Ovary (tissue), 10 donors: ENCODE measurements at places on chromosomes 2 and 18. TPM values are rescaled to one million over a fixed set of nuclear protein-coding genes. Genes with fewer than 3 reads are reported as not detected.

Gene SIX3
- total RNA-seq: not detected

Gene ERCC3
- 36.1 TPM for total RNA-seq

Gene RALBP1
- total RNA-seq: 24.7 TPM

Gene KIF1A
- total RNA-seq: 1.2 TPM

GRCh38 chr2:196130039-196130825 is 41.1 kb downstream of the STK17B start:
- no peak overlapping the region for H3K4me3 ChIP-seq
- H3K27ac ChIP-seq: no peak overlapping the region
- H3K4me1 ChIP-seq: no peaks in the 10 kb centered on the region
- H3K36me3 ChIP-seq: no peaks in the 10 kb centered on the region
- no peaks in the 10 kb centered on the region for H3K27me3 ChIP-seq

DNA sequence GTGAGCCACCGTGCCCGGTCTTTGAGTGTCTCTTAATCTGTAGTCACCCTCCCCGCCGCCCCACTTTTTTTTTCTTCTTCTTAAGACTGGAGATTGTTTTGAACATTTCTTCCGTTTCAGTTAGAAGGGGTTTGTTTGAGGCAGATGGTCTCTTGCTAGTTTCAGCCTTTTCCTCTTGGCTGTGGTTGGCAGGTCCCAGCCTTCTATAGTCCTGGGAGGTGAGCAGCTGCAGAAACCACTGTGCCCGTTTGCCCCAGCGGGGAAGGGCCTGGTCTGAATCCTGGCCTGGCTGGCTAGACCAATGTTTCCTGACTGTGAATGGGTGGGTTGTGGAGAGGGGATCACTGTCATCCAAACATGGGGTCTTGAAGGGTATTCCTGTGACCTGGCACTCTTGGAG is 30.1 kb upstream of the MCFD2 start:
- H3K4me1 ChIP-seq: peaks cover 2% of the 10 kb centered on the region
- no peak for DNase-seq
- no peak overlapping the region for H3K4me3 ChIP-seq

- H3K4me1 ChIP-seq: peaks cover 2% of the 10 kb centered on the region
- no peaks in the 10 kb centered on the region for H3K36me3 ChIP-seq
- no peak overlapping the region for H3K4me3 ChIP-seq
- no peak overlapping the region for H3K27ac ChIP-seq
Measured at GRCh38 chr2:53994818-53995808, 24.3 kb upstream of the PSME4 start.

DNA sequence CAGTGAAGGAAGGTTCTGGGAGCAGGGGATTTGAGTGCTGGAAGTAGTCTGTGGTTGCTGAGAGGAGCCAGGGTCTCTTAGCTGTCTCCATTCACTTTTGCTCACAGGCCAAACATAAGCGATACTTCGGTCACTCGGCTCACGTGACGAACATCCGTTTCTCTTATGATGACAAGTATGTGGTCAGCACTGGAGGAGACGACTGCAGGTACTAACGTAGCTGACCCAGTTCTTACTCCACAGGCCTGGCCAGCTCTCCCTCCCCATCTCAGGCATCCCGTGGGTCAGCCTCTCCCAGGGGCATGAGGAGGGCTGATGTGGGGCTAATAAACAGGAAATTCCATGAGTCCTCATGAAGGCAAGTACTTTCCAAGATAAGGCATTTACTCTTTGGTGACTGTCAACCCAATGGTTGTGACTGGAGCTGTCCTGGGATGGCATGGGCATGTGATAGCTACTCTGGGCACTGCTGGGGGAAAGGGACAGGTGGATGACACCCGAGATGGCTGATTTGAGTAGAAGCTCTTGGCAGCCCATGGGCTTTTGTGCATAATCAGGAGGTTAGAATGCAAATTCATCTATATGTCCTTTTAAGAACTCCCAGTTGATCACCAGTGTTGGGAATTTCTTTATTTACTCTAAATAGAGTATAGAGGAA is 81.6 kb downstream of the RTN4 start:
- no peak for DNase-seq
- H3K4me1 ChIP-seq: no peaks in the 10 kb centered on the region
- no peaks in the 10 kb centered on the region for H3K27me3 ChIP-seq
- no peak overlapping the region for H3K27ac ChIP-seq
- no peak overlapping the region for H3K4me3 ChIP-seq

DNA sequence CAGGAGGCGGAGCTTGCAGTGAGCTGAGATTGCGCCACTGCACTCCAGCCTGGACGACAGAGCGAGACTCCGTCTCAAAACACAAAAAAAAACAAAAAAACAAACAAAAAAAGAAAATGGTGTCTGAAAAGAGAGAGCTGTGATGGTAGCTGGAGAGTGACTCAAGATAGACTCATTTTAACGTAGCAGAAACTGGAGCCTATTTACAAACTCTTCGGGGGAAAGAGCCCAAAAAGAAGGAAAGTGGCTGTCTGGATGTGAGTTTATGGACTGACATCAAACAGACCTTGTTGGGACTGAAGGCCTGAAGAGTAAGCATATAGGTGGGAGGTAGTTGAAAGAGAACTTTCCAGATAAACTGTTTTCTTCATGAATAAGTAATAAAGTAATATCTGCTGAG is 51.8 kb downstream of the LIMS1 start:
- H3K4me3 ChIP-seq: no peak overlapping the region
- H3K4me1 ChIP-seq: peaks cover 9% of the 10 kb centered on the region
- H3K27ac ChIP-seq: no peak overlapping the region
- no peaks in the 10 kb centered on the region for H3K27me3 ChIP-seq

- H3K27ac ChIP-seq: no peak overlapping the region
- H3K4me1 ChIP-seq: no peaks in the 10 kb centered on the region
- no peak overlapping the region for H3K4me3 ChIP-seq
- H3K36me3 ChIP-seq: no peaks in the 10 kb centered on the region
- DNase-seq: no peak
- no peaks in the 10 kb centered on the region for H3K27me3 ChIP-seq
Measured at GRCh38 chr2:54652540-54652939, 70.9 kb upstream of the EML6 start.

GRCh38 chr2:161238560-161239325 is 69.5 kb upstream of the PSMD14 start:
- no peak overlapping the region for H3K27ac ChIP-seq
- no peaks in the 10 kb centered on the region for H3K36me3 ChIP-seq
- no peaks in the 10 kb centered on the region for H3K27me3 ChIP-seq

GRCh38 chr2:4900861-4901770 is 791.1 kb upstream of the SOX11 start:
- no peaks in the 10 kb centered on the region for H3K4me1 ChIP-seq
- H3K27me3 ChIP-seq: no peaks in the 10 kb centered on the region
- H3K4me3 ChIP-seq: no peak overlapping the region
- no peak for DNase-seq
- H3K27ac ChIP-seq: no peak overlapping the region
- H3K36me3 ChIP-seq: no peaks in the 10 kb centered on the region

DNA sequence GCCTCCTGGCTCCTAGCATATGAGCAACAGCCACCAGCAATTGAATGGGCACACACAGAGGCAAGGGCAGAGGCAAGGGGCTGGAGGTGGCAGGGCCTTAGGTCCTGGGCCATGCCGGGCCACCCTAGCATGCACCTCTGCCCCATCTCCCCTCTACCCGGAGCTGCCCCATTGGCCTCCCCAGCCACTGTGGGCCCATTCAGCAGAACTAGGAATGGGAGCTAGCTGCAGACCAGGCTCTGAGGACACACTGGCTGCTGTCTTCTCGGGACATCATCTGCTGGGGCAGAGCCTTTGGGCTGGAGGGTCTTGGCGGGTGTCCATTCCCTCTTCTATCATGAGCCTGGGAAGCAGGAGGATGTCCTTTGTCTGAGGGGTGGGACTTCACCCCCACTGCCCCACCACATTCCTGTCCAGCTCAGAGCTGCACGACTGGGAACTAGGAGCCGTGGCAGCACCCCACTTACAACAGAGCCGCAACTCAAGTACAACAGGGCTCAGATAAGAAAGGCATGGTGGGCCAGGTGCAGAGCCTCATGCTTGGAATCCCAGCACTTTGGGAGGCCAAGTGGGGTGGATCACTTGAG is 800 bp downstream of the VIL1 start:
- DNase-seq: no peak
- no peaks in the 10 kb centered on the region for H3K4me1 ChIP-seq
- H3K27ac ChIP-seq: no peak overlapping the region
- no peak overlapping the region for H3K4me3 ChIP-seq

DNA sequence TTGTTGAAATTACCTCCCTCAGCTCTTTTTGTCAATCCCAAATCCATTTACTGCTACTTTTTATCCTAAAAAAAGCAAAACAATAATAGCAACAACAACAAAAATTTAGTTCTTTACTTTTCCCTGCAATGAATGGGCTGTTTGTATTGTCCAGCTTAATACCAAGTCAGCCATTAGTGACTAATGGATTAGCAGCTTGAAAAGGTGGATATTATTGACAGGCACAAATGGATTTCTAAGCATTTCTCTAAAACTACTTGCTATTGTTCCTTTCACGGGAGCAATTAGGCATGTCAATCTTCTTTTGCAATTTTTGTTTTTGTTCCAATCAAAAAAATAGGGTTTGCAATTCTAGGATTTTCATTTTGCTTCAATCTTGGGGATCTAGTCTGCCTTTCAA is 32.1 kb upstream of the SPAG16 start:
- no peaks in the 10 kb centered on the region for H3K36me3 ChIP-seq
- H3K4me3 ChIP-seq: no peak overlapping the region
- H3K27ac ChIP-seq: no peak overlapping the region
- DNase-seq: no peak
- H3K4me1 ChIP-seq: no peaks in the 10 kb centered on the region
- no peaks in the 10 kb centered on the region for H3K27me3 ChIP-seq

DNA sequence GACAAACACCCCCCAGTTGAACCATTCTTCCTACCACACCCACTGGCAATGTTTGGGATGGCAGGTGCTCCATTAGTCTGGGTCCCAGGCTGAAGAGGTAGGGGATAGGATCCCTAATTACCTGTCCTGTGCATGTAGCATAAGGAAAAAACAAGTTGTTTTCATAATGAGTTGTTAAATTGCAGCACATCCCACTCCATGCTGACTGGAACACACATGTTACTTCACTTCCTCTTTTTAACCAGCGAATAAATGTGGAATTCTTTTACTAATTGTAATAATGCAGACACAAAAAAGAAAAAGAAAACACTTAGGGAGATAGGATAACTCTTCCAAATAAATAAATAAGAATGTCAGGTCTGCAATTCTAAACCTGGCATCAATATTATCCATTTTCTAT is 11.8 kb upstream of the CBLN2 start:
- no peak for DNase-seq
- no peaks in the 10 kb centered on the region for H3K36me3 ChIP-seq
- no peak overlapping the region for H3K27ac ChIP-seq
- no peaks in the 10 kb centered on the region for H3K27me3 ChIP-seq

GRCh38 chr2:233740870-233741269 is 12.0 kb downstream of the UGT1A3 start:
- no peaks in the 10 kb centered on the region for H3K4me1 ChIP-seq
- H3K4me3 ChIP-seq: no peak overlapping the region
- H3K36me3 ChIP-seq: no peaks in the 10 kb centered on the region
- DNase-seq: no peak
- no peaks in the 10 kb centered on the region for H3K27me3 ChIP-seq

DNA sequence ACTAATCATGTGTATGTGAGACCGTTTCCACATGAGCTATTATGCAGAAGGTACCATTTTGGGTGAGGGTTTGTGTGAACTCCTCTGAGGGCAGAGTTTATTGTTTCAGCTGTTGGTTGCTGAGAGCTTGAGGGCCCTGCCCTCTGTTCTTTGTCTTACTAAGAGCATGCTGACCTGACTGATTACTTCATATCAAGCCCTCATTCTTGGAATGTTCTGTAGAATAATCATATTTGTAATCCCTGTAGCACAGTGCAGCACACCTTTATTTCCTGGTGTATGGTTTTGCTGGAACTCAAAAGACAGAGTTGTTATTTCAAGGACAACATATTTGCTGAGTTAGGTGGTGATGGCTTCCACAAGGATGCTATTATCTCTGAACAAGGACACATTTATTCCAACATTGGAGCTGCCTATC is 118.5 kb downstream of the GALNT3 start:
- H3K4me1 ChIP-seq: no peaks in the 10 kb centered on the region
- H3K4me3 ChIP-seq: no peak overlapping the region
- H3K27me3 ChIP-seq: no peaks in the 10 kb centered on the region

GRCh38 chr18:51479736-51480135 is 282.3 kb upstream of the MEX3C start:
- H3K4me1 ChIP-seq: no peaks in the 10 kb centered on the region
- H3K36me3 ChIP-seq: no peaks in the 10 kb centered on the region
- no peak overlapping the region for H3K4me3 ChIP-seq
- no peak overlapping the region for H3K27ac ChIP-seq
